ENCODE measurements at places on chromosomes 12 and 14.

DNA sequence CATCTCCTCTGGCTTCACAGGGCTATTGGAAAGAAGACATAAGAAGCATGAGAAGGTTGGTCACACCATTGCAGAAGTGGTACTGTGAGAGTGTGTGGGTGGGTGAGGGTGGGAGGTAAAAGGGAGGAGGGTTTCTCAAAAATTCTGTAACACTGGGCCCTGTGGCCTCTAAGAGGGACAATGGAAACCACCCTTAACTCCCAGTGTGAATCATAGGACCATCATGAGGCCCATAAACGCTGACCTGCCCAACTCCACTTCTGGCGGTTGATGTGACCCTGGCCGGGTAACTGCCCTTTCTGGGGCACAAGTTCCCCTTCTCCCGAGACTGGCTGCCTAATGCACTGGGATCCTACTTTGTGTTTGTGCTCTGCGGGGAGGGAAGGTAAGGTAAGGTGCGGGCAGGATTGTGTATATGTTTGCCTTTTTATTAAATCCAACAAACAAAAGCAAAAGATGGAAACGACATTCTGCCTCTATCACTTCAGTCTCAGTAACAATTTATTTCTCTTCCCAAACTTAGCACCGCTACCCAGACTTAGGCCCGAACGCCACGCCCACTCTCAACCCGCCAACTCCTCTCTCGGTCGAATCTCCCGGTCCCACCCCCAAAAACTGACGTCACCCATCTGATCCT lies 551 bp downstream of the METTL1 start:
- DNase-seq, result no peak

DNA sequence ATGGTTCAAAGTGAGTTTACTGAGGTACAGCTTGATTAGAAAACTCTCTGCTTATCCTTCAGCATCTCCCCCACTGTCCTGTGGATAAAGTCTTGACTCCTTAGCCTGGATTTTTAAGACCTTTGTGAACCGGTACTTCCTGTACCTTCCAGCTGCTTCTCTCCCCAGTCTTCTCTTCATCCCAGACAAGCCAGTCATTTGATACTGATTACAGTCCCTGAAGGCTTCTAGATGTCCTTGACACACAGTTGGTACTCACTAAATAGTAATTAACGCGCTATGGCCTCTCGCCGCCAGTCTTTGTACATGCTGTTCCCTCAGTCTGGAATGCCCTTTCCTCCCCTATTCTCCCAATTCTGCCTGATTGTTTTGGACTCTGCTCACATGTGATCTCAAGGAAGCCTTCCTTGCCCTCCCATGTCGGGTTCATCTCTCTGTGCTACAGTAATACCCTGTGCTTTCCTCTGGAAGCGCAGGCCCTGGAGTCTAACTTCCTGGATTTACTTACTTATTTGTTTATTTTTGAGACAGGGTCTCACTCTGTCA lies 50.6 kb upstream of the PTGR2 start:
- no peak for DNase-seq

GRCh38 chr14:102916347-102917055 lies 6.0 kb upstream of the AMN start:
- no peak for DNase-seq

GRCh38 chr14:58426670-58427280 lies 556 bp downstream of the TIMM9 start:
- peak; percentile 38 for DNase-seq

DNA sequence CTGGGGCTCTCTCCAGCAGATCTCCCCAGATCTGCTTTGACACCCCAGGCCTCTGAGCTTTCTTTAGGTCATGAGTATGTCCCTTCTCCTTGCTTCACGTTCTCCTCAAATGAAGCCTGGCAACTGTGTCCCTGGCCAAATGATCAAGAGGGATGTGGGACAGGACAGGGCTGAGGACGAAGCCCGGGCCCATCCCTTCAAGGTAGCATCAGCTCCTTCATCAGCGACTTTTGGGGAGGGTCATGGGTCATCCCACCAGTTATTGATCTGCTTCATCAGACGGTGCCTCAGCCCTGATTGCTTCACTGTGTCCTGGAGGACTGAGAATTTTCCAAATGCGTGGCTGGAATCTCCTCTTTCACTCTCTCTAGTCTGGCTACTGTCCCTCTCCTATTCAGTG lies 32.3 kb downstream of the ACADS start:
- no peak for DNase-seq

GRCh38 chr12:47602325-47602724 lies 103.5 kb downstream of the RPAP3 start:
- no peak for DNase-seq

GRCh38 chr12:107661830-107662229 lies 23.8 kb upstream of the PWP1 start:
- no peak for DNase-seq

DNA sequence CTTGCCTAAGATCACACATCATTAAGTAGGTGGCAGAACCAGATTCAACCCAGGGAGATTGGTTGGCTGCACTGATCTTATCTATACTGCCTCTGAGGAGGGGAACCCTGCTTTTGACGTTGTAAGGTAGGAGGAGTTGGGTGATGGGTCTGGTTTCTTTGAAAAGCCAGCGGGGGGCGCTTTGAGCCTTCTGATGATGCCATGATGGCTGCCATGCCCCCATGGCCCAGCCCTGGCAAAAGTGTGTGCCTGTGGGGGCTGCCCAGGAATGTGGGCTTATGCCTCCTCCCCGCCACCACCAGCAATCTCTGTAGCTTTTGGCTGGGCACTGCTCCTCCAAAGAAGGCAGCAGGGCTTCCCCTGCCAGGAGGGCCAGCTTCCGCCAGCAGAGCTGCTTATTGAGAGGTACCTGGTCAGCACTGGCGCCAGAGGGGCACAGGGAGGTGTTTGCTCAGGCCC lies 224.3 kb downstream of the SLC41A2 start:
- DNase-seq, result no peak

DNA sequence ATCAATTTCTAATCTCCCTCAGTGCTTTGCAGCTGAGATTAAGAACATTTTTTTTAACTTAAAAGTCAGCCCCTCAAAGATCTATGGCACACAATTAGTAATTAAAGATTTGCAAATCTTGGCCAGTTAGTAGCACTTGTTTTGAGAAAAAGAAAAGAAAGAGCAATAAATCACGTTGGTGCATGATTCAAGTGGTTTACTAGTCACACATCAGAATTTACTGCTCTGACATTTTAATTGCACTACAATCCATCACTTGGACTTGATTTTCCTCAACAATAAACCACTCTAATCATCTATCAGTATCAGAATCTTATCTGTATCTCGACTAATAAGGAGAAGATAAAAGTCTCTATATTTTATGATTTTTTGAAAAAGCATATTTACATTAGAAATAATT lies 154.3 kb downstream of the HELB start:
- DNase-seq, result no peak

DNA sequence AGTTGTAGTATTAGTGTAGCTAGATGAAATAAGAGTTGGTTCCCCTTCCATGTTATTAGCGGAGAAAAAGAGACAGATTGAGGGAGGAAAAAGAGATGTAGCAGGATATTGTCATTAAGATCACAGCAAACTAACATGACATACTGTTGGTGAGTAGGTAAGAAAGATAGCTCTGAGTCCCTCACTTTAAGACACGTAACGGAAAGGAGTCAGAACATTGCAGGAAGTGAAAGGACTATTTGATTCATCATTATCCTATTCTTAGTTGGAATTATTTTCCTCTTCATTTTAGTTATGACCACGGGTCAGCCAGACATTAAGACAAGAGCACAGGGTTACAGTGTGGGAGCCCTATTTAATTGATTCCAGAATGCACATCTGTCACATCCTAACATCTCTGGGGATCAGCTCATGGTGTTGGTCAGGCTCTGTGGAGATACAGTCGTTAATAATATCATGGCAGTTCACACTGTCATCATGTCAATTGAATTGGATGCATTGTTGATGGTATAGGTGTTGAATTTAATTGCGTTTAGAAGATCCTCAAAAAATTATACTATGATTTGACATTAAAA lies 55.0 kb downstream of the TMX1 start:
- no peak for DNase-seq

- DNase-seq, result peak; percentile 77
These were observed 26.8 kb downstream of the AMN start for GRCh38 chr14:102949062-102949800.

GRCh38 chr14:73276836-73277235 lies 39.5 kb downstream of the PAPLN start:
- no peak for DNase-seq

GRCh38 chr12:55996201-55996714 lies 818 bp upstream of the SUOX start:
- DNase-seq, result peak; percentile 80

DNA sequence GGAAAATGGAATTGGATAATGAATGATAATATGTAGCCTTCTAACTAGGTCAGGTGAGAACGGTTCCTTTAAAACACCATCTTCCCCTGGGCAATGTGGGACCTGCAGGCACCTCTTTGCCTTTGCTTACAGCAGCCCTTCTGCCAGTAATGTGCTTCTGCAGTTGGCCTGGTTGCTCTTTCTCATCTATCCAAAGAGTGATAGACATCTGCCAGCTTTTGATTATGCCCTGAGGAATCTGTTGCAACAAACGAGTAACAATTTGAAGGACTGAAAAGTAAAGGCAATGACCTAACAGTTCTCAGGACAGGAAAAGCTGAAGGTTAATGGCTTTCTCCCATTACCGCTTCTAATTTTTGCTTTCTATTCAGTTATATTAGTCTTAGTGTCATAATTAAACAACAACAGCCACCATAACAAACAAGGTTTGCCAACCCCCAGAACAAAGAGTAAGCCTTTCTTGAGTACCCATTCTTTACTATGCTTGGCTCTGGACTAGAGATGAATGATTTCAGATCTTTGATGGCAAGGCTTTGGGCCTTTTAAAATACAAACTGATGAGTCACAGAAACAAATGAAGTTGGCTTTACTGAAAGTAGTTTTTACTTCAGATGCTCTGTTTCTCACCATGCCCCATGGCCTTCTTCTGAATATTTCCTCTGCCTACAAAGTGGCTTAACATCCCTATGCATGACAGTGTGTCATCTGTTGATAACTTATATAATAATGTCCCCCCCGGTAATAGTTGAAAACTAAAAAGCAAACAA lies 76.1 kb upstream of the KRR1 start:
- DNase-seq, result no peak

- DNase-seq, result no peak
These were observed 123.9 kb downstream of the PLXNC1 start for GRCh38 chr12:94272280-94272679.

- no peak for DNase-seq
These were observed 45.0 kb downstream of the SH2B3 start for GRCh38 chr12:111450676-111451075.

- no peak for DNase-seq
These were observed 223.4 kb upstream of the AMIGO2 start for GRCh38 chr12:47303207-47303606.

- no peak for DNase-seq
These were observed 299.1 kb upstream of the AMIGO2 start for GRCh38 chr12:47378907-47379306.

DNA sequence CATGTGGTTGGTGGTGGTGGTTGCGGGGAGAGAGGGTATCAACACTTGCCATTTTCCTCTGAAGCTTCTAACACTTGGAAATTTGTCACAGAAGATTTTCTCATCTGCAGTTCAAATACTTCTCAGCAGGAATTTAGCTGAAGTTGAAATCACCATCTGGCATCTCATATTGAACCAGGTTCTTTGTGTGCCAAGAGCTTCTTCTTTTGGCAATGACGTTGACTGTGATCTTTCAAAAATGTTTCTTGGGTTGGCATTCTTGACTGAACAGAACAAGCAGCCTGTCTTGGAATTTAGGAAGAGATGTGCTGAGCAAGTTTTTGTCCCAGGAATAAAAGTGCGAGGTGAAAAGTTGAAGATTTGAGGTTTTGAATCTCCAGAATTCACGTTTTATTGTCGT lies 8.7 kb upstream of the NIN start:
- no peak for DNase-seq

DNA sequence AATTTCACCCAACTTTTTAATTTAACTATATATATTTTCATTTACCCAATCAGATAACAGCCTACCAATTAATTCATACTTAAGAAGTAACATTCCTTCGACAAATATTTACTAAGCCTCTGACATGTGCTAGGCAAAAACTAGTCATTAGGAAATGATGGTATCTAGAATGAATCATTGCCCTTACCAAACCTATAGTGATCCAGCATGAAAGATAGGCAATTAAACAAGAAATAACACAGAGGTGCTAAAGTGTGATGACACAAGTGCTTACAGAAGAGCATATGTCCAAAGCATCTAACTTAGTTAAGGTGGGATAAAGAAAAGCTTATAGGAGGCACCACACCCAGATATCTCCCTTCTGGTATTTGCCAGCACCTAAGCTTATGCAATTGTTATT lies 166.5 kb upstream of the RASSF8 start:
- DNase-seq, result no peak

DNA sequence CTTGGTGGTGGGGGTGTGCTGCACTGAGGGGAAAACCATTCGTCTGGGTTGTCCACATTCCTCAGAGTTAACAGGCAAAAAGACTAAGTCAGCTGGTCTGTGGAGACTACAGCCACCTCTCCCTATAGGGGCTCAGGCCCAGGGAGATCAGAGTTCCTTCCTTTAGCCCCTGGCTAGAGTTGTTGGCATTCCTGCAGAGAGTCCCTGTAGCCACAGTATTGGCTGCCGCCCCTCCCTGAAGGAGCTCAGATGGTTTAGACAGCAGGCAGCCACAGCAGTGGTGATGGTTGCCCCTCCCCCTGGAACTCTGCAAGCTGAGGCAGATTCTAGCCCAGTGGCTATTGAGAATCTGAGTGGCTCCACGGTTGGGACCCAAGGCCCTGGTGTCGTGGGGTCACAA lies 1072.5 kb upstream of the ATXN7L3B start:
- DNase-seq, result no peak

DNA sequence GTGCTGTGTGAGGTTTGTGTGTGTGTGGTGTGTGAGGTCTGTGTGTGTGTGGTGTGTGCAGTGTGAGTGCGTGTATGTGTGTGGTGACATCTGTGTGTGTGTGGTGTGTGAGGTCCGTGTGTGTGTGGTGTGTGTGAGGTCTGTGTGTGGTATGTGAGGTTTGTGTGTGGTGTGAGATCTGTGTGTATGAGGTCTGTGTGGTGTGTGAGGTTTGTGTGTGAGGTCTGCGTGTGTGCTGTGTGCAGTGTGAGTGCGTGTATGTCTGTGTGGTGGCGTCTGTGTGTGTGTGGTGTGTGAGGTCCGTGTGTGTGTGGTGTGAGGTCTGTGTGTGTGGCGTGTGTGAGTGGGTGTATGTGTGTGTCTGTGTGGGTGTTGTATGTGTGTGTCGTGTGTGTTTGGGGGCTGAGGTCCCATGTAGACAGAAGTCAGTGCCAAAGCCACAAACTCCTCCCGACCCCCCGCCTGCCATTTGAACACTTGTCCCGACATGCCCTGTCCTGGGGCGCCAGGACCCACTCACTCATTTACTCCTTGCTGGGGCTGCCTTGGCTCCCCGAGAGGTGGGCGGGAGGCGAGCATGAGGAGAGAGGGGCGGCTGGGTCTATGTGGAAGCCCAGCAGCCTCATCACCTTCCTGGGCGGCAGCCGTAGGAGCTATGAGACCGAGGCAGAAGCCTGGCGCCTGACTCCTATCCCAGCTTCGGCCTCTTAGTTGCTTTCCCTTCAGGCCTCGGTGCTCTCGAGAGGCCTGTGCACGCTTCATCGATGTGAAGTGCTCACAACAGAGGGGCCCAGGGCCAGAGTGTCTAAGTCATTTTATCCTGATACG lies 20.5 kb downstream of the RILPL1 start:
- DNase-seq, result no peak
